Vagina (tissue), 2 donors: ENCODE measurements at places on chromosomes 1 and 21.

GRCh38 chr1:48224791-48225190 lies 2.3 kb downstream of the SLC5A9 start:
- DNase-seq, result no peak

DNA sequence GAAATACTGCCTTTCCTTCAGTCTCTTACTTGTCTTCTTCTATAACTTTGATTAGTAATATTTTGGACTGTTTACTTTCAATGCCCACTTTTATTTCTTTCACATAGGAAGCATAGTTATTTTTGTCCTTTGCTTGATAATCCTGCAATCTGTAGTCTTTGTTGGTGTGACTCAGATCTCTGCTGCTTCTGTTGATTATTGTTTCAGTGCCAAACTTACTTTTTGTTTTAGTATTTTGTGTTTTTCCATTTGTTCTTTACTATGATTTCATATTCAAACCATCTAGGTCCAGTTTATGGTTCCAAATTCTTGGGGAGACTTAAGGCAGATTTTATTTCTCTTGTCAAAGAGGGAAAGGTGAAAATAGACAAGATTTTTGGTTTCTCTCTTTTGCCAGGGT lies 399.9 kb downstream of the HLX start:
- DNase-seq, result no peak

- DNase-seq, result no peak
Measured at GRCh38 chr1:6820899-6821298, 35.6 kb downstream of the CAMTA1 start.

GRCh38 chr1:77891200-77891599 lies 2.8 kb downstream of the NEXN start:
- no peak for DNase-seq

GRCh38 chr1:226116673-226117072 lies 54.2 kb downstream of the H3-3A start:
- DNase-seq, result no peak

DNA sequence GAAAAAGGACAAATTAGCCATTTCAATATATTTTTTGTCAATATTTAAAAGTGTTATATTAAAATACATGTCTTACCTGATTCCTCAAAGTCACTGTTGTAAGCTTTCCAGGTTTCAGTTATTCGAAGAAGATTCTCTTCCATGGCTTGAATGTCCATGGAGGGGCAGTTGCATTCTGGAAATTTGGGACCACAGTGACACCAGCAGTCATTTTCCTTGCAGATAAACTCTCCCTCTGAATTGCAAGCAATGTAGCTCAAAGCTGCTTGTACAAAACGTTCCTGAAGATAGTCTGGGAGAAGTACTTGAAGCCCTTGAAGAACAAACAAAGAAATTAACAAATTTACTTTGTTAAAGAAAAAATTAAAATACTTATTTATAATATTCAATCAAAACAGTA lies 251.7 kb downstream of the BRINP3 start:
- no peak for DNase-seq
